Midbrain (tissue), 1 donor: ENCODE measurements at places on chromosomes 5 and 9.

DNA sequence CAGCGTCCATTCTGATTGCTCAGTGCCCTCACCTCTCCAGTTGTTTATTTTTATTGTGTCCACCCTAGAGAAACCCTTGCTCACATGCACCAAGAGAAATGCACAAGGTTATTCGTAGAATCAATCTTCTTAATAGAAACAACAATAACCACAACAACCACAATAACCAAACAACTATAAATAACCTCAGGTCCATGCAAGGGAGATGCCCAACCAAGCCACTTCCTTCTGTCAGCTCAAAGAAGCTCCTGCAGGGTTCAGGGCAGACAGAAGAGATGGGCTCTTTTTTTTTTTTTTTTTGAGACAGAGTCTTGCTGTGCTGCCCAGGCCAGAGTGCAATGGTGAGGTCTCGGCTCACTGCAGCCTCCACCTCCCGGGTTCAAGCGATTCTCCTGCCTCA lies 14.9 kb upstream of the TCOF1 start:
- DNase-seq, result no peak

DNA sequence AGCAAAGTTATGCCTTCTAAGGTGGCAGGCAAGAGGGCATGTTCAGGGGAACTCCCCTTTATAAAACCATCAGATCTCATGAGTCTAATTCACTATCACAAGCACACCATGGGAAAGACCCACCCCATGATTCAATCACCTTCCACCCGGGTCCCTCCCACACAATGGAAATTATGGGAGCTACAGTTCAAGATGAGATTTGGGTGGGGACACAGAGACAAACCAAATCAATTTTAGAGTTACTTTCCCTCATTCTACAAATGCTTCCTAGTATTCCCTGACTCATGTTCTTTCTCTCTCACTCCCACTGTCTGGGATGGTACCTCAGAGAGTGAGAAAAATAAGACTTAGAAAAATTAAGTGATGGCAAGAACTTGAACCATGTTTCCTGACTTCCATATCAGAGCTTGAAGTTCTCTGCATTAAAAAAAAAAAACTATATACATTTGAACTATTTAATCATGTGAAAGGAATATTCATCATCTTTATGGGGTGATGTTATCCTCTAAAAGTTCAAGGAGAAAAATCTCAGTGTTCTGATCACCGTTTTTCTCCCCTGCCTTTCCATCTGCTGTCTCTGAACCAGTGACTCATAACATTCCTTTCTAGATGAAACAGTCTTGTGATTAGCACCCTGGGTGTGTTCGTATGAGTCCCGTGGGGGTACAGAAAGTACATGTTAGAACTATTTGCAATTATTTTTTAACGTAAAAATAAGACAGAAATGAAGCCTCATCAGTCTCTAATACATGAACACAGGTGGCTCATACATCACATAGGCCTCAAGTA lies 282.9 kb downstream of the SLF1 start:
- DNase-seq, result no peak

DNA sequence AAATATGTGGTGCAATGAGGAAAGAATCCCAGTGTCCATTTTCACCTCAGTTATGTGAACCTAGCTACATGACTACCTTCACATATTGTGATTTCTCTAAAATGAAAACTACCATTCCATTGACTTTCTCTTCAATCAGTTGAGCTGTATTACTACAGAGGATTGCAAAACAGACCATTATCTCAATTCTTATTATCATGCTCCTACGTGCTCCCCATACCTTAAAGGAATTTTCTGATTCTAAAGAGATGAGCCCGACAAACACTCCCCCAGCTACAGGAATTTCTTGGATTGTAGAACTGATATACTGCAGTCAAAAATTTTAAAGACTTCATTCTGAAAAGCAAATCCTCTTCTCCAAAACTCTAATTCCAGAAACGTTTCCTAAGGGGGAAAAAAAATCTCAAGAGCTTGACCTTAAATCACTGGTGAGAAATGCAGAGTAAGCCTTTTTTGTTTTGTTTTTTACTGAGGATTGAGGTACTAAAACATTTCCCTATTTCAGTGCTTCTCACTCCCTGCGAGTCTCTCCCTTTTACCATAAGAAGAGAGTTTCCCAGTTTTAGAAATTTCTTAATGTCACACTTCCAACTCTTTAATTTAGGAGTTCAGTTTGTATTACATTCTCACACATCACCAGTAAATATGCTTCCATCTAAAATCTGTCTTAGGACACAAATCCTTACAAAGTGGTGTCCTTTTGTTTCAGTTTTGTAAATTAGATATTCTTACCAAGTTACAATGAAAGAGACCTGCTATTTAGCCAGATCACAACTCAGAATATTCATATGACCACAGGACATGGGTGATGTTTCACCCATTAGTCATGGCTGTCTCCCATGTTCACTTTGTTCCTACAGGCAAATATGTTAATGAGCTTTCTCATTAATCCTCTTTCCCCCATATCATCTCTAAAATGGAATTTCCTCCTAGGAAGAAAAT lies 203.8 kb downstream of the TSSK1B start:
- DNase-seq, result no peak

- peak; percentile 97 for DNase-seq
Observed at GRCh38 chr9:5437254-5438216, at the start of gene PLGRKT. TSS of gene PLGRKT (minus strand) at chr9:5437925. CDS start at chr9:5431977, 5,948 bp downstream.

DNA sequence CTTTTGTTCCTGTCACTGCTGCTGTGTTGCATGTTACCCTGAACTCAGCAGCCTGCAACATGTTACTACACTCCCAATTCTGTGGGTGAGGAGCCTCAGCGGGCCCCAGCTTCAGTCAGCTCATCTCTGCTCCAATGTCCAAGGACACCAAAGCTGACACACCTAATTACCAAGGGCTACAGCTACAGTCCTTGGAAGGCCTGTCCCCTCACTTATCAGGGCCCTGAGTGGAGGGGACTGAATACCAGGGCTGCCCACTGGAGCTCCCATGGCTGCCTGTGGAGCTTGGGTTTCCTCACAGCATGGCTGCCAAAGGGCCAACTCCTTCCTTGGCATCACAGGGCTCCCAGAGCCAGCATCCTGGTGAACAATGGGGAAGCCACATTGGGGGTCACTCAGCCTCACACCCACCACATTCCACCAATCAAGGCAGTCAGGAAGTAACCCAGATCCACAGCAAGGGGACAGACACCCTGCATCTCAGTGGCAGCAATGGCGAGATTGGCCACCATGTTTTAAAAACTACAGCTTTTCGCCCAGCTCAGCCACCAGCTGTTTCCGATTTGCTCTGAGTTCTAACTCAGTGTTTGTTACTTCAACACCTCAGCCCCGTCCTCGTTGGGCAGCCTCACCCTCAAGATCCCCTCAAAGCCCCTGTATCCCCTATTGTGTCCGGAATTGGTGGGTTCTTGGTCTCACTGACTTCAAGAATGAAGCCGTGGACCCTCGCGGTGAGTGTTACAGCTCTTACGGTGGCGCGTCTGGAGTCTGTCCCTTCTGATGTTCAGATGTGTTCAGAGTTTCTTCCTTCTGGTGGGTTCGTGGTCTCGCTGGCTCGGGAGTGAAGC lies 18.9 kb downstream of the SEMA4D start:
- DNase-seq, result no peak

DNA sequence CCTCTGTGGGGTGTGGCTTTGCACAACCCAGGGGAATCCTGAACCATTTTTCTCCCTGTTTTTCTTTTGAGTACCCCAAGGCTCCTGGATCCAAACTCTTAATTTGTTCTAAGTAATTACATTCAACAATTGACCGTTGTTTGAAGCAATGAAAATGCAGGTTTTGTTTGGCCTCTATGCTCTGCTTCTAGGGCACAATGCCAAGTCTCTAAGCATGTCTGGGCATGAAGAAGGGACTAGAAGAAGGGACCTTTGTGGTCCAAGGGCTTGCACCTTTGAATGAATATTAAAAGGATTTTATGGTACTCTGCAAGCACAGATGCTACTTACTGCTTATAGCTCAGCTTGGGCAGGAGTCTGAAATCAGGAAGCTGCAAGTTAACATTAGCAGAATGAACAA lies 6.6 kb upstream of the ENC1 start:
- peak; percentile 7 for DNase-seq

GRCh38 chr9:36401164-36401740 lies 1.2 kb upstream of the RNF38 start:
- DNase-seq, result peak; percentile 89

DNA sequence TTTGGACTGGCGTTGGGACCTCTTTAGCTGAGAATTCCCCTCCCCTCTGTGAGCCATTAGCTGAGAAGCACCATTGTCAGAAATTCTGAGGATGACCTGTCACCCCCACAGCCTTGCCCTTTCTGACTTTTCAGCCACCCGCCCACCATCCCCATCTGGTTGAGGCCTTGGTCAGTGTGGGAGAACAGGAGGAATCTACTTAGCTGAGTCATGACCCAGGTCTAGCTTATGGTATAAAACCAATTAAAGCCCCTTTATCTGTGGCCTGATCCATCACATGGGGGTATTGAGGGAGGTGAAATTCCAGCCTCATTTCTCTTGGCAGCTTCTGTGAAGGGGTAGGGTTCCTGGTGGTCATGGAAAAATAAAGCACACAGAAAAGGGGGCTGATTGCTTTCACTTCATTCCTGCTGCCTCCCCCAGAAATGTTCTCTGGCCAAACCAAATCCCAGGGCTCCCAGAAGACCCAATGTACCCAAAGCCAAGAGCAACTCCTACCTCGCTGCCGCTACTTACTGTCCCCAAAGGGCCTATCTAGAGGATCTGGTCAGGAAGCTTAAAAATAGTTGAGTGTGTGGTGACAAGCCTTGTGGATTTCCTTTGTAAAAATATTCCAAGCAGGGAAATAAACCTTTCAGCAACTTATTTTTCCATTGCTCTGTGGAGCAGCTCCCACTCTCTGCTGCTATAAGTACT lies 174.8 kb upstream of the TNC start:
- DNase-seq, result no peak

DNA sequence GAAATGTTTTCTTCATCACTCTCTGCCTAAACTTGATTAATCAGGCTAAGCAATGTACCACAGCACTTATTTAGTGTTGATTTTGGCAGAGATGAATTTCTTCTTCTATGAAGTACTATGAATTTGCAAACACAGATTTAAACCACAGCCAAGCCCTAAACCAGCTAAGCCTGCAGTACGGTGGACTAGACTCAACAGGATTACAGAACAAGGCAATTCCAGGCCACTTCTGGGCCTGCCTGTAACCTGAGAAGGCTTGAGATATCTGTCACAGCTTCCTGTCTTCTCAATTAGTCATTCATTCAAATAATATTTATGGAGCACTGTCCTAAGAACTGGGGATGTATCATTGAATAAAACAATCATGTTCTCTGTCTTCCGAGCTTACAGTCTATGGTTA lies 32.4 kb upstream of the CAST start:
- DNase-seq, result no peak

- DNase-seq, result peak; percentile 82
Observed at GRCh38 chr5:61817472-61818326, 485.6 kb downstream of the ZSWIM6 start.

- DNase-seq, result no peak
Observed at GRCh38 chr9:127444921-127445850, 6.0 kb downstream of the RPL12 start.

DNA sequence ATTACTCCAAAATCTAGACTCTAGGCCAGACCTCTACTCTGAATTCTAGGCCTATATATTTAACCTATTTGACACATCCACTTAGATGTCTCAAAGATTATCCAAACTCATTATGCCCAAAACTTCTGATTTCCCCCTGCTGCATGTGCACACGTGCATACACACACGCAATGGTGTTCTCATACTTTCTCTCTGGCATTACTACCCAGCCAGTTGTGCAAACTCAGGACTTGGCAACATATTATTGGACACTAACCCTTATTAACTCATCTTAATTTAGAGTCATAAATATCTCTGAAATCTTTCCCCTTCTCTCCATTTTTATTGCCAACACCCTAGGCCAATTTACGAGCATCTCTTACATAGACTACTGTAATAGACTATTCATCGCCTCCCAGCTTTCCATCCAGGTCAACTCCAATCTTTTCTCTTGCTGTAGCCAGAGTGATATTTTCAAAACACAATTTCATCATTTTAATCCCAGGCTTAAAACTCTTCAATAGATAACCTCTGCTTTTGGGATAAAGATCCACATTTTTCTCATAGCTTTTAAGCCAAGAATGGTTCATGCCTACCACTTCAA lies 141.2 kb upstream of the VLDLR start:
- no peak for DNase-seq

DNA sequence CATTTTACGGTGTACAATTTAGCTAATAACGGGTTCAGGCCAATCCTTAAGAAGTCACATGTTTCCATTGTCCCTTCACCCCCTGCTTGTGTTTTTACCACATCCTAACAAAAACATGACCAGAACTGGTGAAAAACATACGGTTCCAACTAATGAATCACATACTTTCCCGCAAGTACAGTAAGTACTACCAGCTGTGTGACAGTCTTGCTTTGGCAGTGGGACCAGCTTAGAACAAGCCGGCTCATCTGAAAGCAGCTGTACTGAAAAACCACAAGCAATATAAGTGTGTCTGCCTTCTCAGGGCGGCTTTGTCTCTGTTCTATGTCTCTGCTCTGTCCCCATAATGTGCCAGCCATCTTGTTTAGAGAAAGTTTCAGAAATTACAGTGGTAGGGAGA lies 242.5 kb downstream of the BNC2 start:
- no peak for DNase-seq

DNA sequence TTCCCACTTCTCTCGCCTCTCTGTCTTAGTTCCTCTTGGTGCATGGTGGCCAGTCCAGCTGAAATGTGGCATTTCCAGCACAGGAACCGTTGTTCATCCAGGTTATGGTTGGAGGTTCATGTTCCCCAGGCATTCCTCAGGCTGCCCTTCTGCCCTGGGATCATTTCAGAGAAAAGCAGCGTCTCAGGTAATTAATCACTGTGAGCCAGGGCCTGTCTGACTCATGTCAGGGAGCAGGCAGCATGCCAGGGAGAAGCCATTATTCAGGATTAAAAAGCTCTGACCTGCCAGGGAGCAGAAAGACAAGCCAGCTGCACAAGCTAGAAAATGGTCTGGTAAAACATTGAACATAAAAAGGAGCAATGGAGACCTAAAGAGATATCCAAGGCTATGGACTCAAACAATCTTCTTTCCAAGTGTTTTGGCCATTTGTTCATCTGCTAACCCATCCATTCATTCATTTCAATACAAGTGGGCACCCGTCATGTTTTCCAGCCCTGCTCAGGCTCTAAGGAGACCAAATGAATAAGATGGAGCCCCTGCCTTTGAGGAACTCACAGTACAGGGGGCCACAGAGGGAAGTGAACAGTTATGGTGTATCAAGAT lies 241.4 kb downstream of the DRD1 start:
- DNase-seq, result no peak

GRCh38 chr9:116312221-116312620 lies 158.6 kb downstream of the PAPPA start:
- no peak for DNase-seq

- no peak for DNase-seq
Observed at GRCh38 chr9:137277329-137278041, at the start of gene TOR4A. TSS of gene TOR4A (plus strand) at chr9:137277726. CDS start at chr9:137278690, 964 bp downstream.

DNA sequence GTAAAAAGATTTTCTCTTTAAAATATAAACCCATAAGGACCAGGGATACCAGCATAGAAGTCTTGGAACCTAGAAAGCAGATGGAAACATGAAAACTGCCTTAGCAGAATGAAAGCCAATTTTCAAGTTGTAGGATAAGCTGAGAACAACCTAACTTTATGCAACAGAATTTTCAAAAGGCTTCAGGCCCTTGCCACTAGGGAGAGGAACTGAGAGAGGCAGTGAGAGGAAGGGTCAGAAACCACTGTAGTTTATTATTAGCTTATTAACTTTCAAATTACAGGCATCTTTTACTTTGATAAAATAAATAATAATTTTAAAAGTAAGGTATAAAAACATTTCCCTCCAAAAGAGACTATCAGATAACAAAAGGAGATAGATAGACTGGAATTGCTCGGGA lies 33.4 kb downstream of the FAM81B start:
- DNase-seq, result no peak

GRCh38 chr9:21801683-21802417 lies 586 bp upstream of the MTAP start:
- peak; percentile 75 for DNase-seq

GRCh38 chr9:124771867-124772679 lies 962 bp upstream of the NR6A1 start:
- peak; percentile 53 for DNase-seq
